CD4-positive, CD25-positive, alpha-beta regulatory T cell (primary cell): ENCODE measurements at places on chromosomes 12 and 14.
A peak's percentile ranks its signal among the peaks of the same experiment; 100 is the strongest.

DNA sequence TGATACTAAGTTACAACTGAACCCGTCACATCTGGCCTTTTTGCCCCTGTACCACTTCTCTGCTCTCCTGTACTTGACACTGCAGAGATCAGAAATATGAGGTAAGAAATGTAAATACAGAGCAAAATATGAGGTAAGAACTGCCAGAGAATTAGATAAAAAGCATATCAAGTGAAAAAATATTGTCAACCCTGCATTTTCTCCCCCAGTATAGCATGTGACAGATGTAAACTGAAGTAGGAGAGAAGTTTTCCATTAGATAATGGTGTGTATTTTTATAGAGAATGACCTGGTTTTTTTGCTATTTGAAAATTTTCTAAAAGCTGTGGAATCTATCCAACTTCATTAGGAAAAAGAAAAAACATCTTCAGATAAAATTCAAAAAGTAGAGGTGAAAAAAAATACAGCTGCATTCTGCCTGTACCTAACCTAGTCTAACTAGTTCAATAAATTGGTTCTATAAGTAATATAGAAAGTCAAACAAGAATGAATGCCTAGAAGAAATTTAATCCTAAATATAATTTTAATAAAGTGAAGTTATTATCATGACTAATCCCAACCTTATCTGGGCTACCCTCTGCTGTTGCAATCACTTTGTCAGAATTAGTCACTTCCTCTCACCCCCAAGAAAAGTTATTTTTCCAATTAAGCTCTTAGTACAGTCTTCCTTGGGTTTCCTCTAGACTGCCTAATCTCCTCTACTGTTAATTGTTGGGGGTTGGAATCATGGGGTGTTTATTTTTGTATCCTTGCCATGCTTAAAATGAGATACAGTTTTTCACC lies 210.0 kb downstream of the RASSF9 start:
- DNase-seq, result no peak

GRCh38 chr12:88546226-88546625 lies 34.0 kb downstream of the KITLG start:
- no peak for DNase-seq

- no peak for DNase-seq
Observed at GRCh38 chr12:117662620-117663395, 301.4 kb upstream of the NOS1 start.

- peak; percentile 40 for DNase-seq
Observed at GRCh38 chr14:21104448-21105060, 3.7 kb downstream of the TMEM253 start.

DNA sequence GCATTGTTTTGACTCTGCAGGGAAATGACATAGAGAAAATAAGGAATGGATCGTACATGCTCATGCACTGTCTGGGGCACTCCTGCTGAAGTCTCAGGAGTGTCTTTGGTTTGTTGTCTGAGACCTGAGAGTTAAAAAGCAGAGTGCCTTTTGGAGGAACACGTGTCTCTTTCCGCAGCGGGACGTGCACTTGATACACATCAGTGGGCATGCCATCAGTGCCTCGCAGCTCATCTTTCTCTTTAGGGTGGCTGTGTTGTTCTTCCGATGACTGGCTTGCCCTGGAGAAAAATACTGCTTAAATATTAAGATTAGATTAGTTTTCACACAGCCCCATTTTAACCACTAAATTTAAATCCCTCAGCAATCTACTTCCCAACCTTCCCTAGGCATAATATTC lies 835.9 kb downstream of the DIO2 start:
- no peak for DNase-seq

- no peak for DNase-seq
Observed at GRCh38 chr14:92540472-92541048, 27.0 kb downstream of the RIN3 start.

DNA sequence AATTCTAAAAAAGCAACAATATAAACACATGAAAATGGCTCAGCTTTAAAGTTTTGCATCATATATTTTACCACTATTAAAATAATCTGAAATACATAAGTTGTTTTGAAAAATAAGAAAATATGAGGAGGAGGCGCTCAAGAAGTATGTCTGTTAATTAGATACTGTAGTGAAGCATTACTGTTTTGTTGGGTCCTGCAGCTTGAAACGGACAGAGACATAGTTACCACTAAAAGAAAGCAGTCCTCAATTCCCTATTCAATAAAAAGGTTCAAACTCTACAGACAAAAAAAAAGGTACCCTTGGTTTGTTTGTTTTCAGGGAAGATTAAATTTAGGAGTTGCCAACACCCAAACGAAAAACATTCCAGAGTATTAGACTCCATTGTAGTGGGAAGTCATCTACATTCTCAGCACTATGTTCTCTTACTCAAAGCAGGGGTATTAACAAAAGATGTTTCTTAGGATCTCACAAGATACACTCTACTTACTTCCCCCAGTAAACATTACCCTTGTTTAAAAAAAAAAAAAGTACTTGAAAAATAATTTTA lies 3.0 kb downstream of the PAWR start:
- DNase-seq, result no peak

DNA sequence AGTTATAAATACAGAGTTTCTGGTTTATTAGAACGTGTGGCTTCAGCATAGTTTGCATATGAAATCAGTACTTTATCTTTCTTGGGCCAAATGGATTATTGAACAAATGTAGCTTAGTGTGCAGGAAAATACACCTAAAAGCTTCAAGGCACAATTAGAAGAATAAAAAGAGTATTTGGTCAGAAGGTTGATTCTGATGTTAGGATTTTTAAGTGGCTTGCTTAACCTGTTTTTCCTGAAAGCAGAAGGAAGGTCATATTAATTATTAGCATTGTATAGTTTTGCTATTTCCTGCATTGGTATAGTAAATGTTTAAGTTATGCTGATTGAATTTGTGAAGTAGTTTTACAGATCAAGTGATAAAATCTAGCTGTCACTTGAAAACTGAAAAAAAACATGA lies 31.0 kb upstream of the GNS start:
- DNase-seq, result no peak

DNA sequence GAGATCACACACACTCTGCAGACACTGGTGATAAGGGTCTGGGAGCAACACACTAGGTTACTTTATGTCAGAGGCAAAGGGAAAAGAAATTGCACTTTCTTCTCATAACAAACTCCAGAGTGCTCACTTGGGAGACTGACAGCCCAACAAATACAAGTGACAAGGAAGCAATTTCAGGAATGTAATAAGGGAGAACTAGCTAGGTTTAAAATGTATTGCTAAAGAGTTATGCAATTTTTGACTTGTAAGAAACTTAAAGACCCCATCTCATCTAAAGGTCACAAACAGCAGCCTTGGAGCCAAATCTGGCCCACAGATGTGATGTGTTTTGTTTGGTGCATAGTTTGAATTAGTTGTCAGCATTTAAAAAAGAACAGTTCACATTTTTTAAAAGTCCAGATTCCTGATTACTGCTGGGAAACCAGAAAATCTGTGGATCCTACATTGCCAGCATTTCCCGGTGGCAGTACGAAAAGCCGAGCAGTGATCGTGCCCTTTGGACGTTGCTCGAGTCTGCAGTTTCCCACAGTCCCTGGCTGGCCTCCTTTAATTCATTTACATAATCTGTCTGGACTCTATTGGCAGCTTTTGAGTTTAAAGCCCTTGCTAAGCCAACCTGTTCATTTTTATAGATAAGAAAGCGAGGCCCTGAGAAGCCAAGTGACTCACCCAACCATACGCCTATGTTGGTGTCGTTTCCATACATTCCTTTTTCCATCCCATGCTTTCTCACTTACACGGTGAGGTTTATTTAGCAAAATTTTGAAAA lies 42.0 kb upstream of the ETV6 start:
- no peak for DNase-seq

DNA sequence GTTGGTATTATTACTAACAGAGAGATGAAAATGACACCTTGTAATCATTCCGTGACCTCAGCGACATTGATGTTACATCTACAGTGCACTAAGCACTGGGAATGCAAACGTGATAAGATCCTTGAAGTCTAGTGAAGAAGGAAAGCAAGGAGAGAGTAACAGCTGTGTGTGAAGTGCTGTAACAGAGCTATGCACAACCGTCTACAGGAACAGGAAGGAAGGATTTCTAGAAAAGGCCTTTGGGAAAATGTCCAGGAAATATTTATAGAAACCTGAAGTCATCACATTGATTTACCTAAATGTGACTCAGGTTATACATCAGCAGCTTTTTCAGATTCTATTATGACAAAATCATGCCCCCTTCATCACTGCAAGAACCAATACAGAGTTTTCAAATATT lies 304.2 kb upstream of the AMIGO2 start:
- no peak for DNase-seq

GRCh38 chr12:1518591-1519516 lies 75.5 kb downstream of the FBXL14 start:
- no peak for DNase-seq

DNA sequence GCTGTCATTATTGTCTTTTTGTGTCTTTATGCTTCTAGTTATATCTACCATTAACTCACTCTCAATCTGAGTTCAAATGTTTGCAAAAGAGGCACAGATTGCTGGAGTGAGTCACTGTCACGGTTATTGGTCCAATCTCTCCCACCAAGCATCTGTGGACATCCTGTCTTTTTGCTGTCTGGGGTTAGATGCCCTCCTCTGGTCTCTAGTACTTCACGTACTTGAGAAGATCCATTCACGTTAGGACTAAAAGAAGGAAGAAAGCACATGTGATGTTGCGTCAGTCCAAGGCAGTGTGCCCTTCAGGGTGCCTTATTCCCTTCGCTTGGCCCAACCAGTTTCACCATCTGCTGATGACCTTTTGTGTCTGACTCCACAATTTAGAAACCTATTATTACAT lies 72.3 kb upstream of the STXBP6 start:
- no peak for DNase-seq

DNA sequence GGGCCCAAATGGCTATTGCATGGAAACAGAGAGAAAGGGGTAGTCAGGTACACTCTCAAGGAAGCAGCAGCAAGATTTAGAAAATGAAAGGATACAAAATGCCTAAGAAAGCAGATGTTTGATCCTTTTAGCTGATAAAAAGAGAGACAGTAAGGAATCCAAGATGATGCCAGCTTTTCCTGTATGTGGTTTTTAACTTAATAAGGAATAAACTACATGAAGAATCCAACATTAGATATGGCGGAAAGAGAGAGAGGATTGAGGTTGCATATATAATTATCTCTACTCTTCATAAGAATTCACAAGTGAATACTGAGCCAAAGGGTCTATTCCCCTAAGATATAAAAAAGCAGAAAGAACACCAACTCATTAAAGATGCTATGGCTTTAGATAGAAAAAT lies 11.6 kb downstream of the TMED10 start:
- no peak for DNase-seq

- peak; percentile 28 for DNase-seq
Observed at GRCh38 chr14:103385929-103386712, 906 bp downstream of the MARK3 start.

DNA sequence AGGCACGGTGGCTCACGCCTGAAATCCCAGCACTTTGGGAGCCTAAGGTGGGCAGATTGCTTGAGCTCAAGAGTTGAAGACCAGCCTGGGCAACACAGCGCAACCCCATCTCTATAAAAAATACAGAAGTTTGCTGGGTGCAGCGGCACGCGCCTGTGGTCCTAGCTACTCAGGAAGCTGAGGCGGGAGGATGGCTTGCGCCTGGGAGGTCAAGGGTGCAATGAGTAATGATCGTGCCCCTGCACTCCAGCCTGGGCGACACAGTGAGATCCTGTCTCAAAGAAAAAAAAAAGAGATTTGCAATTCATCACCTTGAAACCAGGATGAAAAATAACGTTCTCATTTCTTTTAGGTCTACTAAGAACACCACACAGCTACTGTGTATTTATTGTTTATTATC lies 4.0 kb downstream of the STX2 start:
- no peak for DNase-seq

DNA sequence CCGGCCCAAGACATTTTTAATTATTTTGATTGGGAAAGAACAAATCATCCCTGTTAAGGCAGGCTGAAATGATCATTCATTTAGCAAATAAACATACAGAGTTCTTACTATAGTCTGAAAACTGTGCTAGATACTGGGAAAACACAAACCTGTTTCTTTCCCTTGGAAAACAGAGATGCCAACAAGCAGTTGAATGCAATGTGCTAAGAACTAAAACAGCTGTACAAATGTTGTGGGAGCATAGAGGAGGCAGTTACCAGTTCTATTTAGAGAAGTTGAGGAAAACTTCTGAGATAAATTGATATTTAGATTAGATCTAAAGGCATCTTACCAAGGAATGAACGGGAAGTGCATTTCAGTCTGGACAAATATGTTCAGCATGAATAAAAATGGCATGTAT lies 3.2 kb upstream of the NECAP1 start:
- no peak for DNase-seq
